ENCODE measurements at places on chromosomes 5 and 9. TPM values are rescaled to one million over a fixed set of nuclear protein-coding genes. Genes with fewer than 3 reads are reported as not detected.

PCDHGA8 gene
- 10.1 TPM for total RNA-seq

AJM1 gene
- total RNA-seq, result 2.0 TPM

ORM2 gene
- total RNA-seq, result not detected

FAM81B gene
- not detected for total RNA-seq

TOR1B gene
- 43.3 TPM for total RNA-seq

PCDHB14 gene
- 13.5 TPM for total RNA-seq

MARCOL gene
- not detected for total RNA-seq

CSNK1G3 gene
- total RNA-seq, result 101 TPM

PCDH1 gene
- total RNA-seq, result 23.0 TPM

NR2F1 gene
- total RNA-seq, result 82.4 TPM

PCA3 gene
- total RNA-seq, result 0.27 TPM

CTSV gene
- total RNA-seq, result 9.3 TPM

DUSP1 gene
- 305 TPM for total RNA-seq

FOXD1 gene
- total RNA-seq, result 3.8 TPM

PKD2L2 gene
- total RNA-seq, result not detected

HAVCR2 gene
- 1.8 TPM for total RNA-seq

Data from camera-type eye (tissue), 1 donor.